ENCODE measurements at places on chromosomes 7 and 10. TPM values are rescaled to one million over a fixed set of nuclear protein-coding genes. Genes with fewer than 3 reads are reported as not detected.

Gene NUTM2A
- polyA plus RNA-seq, result 0.98 TPM

DNA sequence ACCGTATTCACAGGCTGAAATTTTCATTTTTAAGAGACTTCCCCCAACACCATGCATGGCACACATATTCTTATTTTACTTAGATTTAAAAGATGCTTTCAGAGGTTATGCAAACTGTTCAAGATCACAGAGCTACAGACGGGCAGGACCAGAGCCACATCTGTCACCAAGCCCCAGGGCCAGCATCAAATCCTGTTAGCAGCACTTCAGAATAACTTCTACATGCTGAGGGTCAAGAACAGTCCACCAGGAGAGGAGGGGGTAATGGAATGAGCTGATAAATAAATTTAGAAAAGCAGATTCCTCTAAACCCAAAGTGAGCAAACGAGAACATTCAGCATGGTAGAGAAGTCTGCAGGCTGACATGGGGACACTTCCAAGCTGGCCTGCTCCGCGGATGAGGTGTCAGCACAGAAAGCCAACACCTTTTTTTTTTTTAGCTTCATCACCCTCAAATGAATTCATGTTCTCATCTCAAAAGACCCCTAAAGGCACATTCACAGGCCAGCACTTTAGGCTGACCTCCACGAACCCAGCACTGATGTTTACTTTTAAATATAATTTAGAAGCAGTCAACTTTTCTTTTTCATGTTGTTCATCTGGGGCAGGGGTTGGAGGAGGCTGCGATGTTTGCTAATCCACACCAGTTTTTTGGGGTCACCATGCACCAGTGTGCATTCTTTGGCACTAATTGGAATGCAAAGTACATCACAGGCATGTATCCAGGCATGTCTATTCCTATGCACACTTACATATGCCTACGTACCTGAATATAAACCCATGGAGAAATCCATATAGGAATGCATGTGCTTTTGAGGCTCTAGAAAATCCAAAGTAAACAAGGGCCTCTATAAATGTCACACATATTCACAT, 249.0 kb downstream of the TNS3 start:
- no peak for DNase-seq

- DNase-seq, result no peak
Observed at GRCh38 chr10:44297963-44298362, 86.9 kb downstream of the CXCL12 start.

DNA sequence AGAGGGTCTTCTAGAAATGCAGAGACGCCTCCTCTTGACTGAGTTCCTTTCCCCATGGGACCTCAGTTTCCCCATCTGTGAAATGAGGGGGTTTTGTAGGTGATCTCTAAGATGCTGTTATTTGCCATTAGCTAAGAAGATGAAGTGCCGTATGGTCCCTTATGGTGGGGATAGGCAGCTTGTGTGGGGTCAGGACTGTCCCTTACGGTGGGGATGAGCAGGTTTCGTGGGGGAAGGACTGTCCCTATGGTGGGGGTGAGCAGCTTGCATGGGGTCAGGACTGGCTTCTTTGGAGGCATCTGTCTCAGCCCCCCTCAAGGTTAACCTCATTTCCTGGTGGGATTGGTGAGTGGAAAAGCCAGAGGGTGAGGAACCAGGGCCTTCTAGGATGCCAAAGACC, 148.3 kb upstream of the GPR26 start:
- DNase-seq, result no peak

Gene ACSM6
- polyA plus RNA-seq, result not detected

DNA sequence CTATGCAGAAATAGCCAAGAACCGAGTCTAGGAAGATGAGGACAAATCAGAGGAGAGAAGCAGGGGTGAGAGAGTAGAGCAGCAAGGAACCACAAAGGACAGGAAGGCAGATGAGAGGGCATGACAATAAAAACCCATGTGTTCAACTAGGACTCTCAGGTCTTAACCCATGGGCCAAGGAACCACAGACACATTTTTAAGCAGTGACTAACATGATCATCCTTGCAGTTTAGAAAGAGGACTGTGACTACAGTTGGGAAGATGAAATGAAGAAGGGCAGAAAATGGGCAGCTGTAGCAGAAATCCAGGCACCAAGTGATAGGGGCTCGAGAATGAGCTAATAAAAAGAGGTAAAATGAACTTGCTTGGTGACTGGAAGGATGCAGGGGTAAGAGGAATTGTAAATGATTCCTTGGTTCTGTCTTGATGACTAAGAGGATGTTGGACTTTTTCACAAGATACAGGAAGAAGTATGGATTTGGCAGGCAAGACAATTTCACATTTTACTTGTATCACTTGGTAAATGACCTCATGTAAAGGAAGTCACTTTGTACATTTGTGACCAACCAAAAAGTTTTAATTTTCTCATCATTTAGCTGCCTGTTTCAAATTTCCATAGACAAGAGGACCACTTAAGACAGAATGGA, 22.8 kb downstream of the SGMS1 start:
- no peak for DNase-seq

GRCh38 chr10:16653224-16653623, 131.5 kb upstream of the C1QL3 start:
- DNase-seq, result no peak

DNA sequence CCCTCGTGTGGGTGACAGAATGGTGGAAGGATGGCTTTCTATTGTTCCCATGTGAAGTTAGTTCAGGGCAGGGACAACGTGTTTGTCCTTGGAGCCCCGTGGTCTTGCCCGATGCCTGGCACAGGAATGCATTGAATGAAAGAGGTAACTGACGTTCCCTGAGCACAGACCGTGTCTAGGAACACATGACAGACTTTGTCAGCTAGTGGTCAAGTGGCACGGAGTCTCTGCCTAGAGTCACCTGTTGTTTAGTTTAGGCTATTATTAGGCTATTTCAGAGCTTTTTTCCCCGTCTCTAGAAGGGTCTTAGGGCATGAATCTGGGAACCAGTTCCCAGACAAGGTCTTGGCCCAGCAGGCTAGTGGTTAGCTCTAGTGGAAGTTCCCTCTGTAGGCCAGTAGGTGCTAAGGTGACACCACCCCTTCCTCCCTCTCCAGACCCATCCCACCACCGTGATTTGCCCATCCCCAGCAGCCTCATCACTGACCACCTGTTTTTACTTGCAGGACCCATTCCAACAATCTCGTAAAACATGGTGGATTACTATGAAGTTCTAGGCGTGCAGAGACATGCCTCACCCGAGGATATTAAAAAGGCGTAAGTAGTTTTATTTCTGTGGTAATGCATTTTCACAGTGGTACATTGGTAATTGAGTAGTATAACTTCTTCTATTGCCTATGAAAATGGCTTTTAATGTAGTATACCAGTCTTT, 21.4 kb downstream of the DNAJB6 start:
- DNase-seq, result no peak

- no peak for DNase-seq
Observed at GRCh38 chr10:69317175-69317604, 38.9 kb downstream of the HK1 start.

Gene ANKRD2
- 22.3 TPM for polyA plus RNA-seq

DNA sequence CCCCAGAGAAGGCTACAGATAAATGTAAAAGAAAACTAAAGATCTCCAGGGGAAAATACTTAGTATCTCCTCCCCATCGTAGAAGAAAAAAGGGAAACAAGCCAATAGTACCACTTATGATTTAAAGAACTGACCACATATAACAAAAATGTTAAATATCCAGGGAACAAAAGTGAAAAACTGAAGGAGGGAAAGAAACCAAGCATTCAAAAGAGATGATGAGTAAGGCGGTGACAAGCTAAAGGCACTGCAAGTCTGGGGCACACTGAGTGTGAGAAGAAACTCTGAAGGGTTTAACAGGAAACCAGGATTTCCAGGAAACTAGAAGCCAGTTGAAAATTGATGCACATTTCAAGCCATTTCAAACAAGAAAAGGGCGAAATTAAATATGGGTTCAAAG, 226.3 kb downstream of the AHR start:
- peak; percentile 61 for DNase-seq

Gene CPVL
- polyA plus RNA-seq, result 28.1 TPM
